ENCODE measurements at places on chromosomes 13 and 19.

- DNase-seq, result no peak
Measured at GRCh38 chr19:45889210-45889885, 3.4 kb upstream of the IRF2BP1 start.

- DNase-seq, result no peak
Measured at GRCh38 chr19:51792932-51793331, 2.0 kb upstream of the FPR3 start.

DNA sequence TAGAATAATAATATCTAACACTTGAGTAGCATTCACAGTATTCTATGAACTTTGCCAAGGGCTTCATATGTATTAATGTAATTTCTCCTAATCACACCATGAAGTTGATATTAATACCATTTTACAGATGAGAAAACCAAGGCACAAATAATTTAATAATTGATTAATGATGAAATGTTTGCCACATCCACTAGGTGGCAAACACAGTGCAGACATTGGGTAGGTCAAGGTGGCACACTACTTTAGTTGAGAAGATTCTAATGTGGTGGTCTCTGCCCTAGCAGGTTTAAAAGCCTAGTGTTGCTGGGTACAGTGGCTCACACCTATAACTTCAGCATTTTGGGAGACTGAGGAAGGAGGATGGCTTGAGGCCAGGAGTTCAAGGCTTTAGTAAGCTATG, 412.4 kb downstream of the SUCLA2 start:
- no peak for DNase-seq

DNA sequence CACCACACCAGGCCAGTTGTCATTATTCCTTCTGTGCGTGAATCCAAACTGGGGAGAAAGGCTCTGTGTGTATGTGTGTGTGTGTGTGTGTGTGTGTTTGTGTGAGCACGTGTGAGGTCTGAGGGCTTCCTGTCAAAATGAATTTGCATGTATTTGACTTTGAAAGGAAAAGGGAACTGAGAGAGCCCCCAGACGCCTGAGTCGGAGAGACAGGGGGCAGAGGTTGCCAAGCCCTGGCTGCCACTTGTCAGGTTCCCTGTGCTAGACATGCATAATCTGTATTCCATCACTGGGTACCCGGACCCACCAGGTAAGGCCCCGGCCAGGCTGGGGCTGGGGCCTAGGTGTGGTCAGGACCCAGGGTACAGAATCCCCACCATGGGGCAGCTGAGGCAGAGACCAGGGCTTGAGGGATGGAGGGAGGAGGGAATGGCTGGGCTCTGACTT, at the start of gene CLEC17A:
Gene CLEC17A (plus strand): TSS at position 191 of the 447 bp plus-strand sequence. CDS start 77 bp downstream, at position 268.
- no peak for DNase-seq

- DNase-seq, result peak; percentile 91
Measured at GRCh38 chr19:2084993-2085720, 11.0 kb downstream of the MOB3A start.

DNA sequence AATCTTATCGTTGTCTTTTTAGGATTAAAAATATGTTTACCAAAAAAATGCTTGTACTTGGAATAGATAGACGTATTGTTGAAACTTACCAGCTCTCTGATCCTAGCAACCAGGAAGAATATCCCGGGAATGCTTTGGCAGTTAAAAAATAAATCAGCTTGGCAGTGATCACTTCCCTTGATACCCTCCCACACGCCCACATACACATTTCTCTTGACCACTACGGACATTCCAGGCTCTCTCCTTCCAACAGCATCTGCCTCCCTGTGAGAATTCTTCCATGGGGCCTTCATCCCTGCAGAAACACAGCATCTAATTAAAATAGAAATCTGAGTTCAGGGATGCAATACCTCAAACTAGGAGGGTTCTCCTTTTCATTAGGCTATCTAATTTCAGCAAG, 57.9 kb downstream of the THSD1 start:
- DNase-seq, result no peak
